ENCODE measurements at places on chromosomes 6 and 20.

DNA sequence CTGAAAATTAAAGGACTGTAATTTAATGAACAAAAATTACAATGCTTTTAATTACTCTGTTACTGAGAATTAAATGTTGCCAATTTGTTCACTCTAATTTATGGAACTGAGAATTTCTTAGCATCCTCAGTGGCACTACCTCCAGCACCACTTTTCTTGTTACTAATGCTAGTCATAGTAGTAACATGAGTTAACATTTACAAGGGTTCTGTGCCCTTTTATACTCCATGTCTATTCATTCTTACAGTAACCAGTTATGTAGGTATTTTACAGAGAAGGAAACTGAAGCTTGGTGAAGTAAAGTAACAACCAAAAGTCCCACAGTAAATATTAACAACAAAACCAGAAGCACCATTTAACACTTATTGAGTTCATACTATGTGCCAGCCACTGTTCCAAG, 34.3 kb downstream of the RARS2 start:
- no peak for DNase-seq

- DNase-seq = no peak
These were observed 81.2 kb upstream of the SASH1 start for GRCh38 chr6:148261470-148261869.

GRCh38 chr20:21510414-21511384, 3.2 kb downstream of the NKX2-2 start:
- no peak for DNase-seq

DNA sequence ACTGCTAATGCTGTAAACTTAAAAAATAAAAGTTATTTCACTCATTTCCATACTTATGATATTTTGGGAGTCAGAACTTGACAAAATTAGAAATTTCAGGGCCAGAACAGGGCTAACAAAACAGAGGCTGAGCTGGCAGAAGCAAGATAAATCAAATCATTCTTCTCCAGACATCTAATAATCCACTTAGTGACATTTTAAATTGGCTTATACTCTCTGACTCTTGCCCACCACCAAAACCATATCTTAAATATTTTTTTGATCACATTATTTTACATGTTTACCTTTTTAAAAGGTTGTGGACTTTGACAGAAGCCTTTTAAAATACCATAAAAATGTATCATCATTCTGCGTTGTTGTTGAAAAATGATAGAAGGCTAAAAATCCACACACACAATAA, 116.5 kb downstream of the LMBRD1 start:
- DNase-seq = no peak

DNA sequence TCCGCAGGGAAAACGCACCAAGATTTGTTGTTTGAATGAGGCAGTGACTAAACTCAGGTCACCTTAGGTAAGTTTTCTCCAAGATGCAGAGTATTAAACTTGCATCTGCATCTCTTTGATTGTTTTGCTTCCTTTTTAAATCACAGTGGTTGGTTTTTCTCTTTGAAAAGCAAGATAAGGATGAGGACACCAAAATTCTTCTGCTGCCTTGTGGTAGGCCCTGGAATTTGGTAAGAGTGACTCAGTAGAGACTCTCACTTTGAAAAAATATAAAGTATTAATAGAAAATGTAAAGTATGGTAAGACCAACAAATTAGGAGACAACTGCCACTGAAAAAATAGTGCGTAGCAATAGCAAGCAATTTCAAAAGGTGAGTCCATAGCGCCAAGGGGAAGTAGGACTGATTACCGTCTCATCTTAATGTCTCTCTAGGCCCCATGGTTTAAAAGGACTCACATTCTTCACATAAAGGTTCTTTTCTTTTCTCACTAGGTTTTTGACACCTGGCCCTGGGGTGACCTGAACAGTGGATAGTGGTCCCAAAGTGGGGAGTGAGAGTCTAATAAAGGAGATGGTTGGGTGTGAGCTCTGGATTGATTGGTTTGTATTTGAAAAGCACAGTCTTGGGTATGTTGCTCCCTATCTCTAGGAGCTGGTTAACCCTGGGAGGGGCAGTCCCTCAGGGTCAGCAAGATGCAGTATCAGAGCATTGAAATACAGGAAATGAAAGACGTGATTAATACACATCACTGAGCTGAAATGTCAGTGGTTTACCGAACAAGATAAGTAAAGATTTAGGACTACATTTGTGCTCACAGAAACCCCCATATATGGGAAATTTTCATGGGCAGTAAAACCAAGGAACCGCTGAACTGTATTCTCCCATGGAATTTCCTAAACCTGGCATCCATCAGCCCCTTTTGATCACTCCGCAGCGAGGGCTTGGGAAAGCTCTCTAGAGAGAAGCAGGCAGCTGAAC, 221.2 kb downstream of the SLC24A3 start:
- no peak for DNase-seq

GRCh38 chr20:15098351-15098750, 760.9 kb upstream of the FLRT3 start:
- DNase-seq = no peak

Measured in activated naive CD4-positive, alpha-beta T cell treated with anti-CD3 and anti-CD28 coated beads, Interleukin-2, amount 10 ng/mL, durations not matched to agents 7 days and 5 days (primary cell).